Right forelimb (tissue), 1 donor: ENCODE measurements at places on chromosomes 16 and 17.

- no peak for DNase-seq
These were observed 10.0 kb downstream of the SPOP start for GRCh38 chr17:49667854-49668253.

DNA sequence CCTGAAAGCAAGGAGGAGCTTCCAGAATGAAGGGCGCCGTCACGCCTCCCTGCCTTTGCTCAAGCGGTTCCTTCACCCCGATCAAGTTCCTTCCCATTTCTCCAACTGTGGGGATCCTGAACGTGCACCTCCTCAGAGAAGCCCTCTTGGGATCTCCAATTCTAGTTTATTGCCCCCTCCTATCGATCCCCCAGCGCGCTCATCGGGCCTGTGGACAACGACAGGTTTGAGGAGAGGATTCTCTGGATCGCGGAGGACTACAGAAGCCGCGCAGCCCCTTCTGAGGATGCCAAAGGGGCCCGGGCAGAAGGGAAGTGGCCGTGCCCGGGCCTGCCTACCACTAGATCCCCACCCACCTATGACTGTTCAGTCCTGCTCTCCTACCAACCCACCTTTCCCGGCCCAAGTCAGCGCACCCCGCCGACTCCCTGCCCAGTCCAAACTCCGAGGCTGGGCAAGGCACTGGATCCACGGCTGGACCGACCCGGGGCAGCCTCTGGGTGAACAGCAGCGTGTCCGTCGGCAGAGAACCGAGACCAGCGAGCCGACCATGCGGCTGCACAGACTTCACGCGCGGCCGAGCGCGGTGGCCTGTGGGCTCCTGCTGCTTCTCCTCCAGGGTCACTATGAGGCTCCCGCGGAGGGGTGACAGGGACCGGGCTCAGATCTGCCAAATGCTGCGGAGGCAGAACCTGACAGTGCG is 12.8 kb upstream of the CES3 start:
- DNase-seq, result no peak

- DNase-seq, result no peak
These were observed 68.1 kb upstream of the CACNG3 start for GRCh38 chr16:24188021-24188542.

- no peak for DNase-seq
These were observed 8.8 kb downstream of the GLIS2 start for GRCh38 chr16:4324492-4325252.

GRCh38 chr16:48444574-48444973 is 59.4 kb upstream of the SIAH1 start:
- no peak for DNase-seq

- no peak for DNase-seq
These were observed 57.8 kb downstream of the NEUROD2 start for GRCh38 chr17:39549747-39550573.

DNA sequence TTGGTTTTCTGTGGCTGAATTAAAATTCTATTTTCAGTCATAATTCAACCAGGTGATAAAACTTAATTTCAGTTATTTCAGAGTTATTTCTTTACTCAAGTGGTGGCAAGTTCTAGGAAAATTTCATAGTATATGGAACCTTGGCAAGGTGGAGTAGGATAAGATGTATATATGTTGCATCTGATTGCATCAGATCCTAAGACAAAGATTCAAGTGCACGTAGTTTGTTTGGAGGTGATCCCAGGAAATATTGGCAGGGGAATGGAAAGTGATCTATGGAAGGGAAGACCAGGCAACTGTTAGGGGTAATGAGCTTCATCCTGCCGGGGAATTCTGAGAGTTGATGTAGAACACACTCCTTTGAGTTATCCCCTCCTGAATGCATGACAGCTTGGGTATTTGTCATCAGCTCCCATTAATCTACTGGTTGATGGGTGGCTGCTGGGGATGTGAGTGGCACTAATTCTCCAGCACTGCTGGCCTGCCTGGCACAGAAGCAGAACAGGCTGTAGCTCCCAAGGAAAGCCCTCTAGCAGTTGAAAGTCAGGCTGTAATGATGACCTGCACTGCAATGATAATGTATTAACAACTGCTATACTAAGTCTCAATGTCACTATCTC is 52.2 kb upstream of the TOM1L1 start:
- no peak for DNase-seq

- DNase-seq, result no peak
These were observed 729 bp downstream of the ADORA2B start for GRCh38 chr17:15945527-15946191.

DNA sequence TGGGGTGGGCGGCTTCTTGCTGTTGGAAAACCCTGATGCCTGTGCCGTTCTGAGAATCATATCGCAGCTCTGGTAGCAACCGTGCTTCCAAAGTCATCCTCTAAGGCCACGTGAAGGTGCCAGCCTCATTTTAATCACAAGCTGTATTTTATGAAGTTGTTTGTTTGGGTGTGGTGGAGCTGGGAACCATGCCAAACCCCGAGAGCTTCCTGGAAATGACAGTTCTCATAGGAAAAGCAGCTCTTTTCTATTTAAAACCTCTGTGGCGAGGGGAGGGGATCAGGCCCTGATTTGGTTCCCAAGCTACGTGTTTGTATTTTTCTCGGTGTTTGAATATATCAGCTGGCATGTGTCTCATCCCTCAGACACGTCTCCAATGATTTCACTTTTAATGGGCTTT is 21.7 kb downstream of the KNOP1 start:
- DNase-seq, result peak; percentile 88

GRCh38 chr17:48429638-48430586 is at the start of gene SKAP1:
SKAP1 (minus strand) TSS chr17:48430214.
- DNase-seq, result no peak
